NCI-H1048 (cell line): ENCODE measurements at places on chromosomes 3 and 15.

- no peak for DNase-seq
Observed at GRCh38 chr3:146542179-146542578, 2.2 kb downstream of the PLSCR1 start.

GRCh38 chr15:57550640-57551039, 41.1 kb upstream of the MYZAP start:
- no peak for DNase-seq

GRCh38 chr3:40299721-40300335, 9.7 kb upstream of the EIF1B start:
- DNase-seq, result no peak

DNA sequence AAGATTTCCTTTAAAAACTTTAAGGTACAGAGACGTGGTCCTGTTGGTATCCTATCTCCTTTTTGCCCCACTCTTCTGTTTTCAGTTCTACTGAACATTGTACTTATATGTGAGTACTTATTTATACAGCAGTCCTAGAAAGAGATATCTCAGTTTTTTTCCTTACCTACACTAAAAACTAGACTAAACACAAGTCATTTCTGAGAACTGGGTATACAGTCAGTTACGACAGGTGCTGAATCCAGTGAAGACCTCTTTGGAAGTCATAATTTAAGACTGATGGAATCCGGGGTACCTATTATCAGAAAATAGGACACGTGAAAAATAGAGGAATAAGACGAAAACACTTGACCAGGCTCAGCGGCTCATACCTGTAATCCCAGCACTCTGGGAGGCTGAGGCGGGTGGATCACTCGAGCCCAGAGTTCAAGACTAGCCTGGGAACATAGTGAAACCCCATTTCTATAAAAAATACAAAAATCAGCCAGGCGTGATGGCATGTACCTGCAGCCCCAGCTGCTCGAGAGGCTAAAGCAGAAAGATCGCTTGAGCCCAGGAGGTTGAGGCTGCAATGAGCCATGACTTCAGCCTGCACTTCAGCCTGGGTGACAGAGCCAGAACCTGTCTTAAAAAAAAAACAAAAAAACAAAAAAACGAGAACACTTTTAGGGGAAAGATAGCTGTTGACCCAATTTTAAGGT, 76.3 kb downstream of the KLHL25 start:
- no peak for DNase-seq

GRCh38 chr15:79942741-79943481, 28.1 kb downstream of the BCL2A1 start:
- DNase-seq, result no peak

GRCh38 chr15:84648539-84648938, 5.5 kb downstream of the WDR73 start:
- no peak for DNase-seq

- DNase-seq, result no peak
Observed at GRCh38 chr3:6510713-6511112, 350.2 kb upstream of the GRM7 start.

- no peak for DNase-seq
Observed at GRCh38 chr3:193744822-193745684, 152.0 kb downstream of the OPA1 start.

- DNase-seq, result no peak
Observed at GRCh38 chr3:194481103-194481502, 5.7 kb downstream of the ATP13A3 start.

DNA sequence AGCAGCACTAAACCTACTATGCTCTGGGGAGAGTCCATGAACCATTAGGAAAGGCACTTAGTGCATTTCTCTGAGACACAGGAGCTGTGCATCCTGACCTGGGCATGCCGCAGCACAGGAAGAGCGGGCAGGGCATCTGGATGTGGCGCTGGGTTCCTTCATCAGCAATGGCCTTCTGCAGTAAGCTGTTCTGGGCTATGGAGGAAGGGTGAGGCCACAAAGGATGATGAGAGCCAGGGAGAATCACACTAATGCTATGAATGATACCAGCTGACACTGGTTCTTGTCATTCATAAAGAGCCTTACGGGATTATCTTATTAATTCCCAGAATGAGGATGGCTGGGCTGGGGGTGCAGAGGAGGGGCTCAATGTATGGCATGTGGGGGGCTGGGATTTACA, 12.7 kb upstream of the SCN10A start:
- no peak for DNase-seq
